Stimulated activated CD8-positive, alpha-beta memory T cell treated with anti-CD3 and anti-CD28 coated beads, Interleukin-4, amount 100 ng/mL, for 1 hour (primary cell): ENCODE measurements at places on chromosomes 5 and 9.

- DNase-seq, result no peak
These were observed 112.5 kb downstream of the VAV2 start for GRCh38 chr9:133879615-133880014.

GRCh38 chr5:106451998-106452397, 1218.7 kb downstream of the EFNA5 start:
- DNase-seq, result no peak

GRCh38 chr9:133505186-133505830, 19.5 kb downstream of the MYMK start:
- DNase-seq, result no peak

DNA sequence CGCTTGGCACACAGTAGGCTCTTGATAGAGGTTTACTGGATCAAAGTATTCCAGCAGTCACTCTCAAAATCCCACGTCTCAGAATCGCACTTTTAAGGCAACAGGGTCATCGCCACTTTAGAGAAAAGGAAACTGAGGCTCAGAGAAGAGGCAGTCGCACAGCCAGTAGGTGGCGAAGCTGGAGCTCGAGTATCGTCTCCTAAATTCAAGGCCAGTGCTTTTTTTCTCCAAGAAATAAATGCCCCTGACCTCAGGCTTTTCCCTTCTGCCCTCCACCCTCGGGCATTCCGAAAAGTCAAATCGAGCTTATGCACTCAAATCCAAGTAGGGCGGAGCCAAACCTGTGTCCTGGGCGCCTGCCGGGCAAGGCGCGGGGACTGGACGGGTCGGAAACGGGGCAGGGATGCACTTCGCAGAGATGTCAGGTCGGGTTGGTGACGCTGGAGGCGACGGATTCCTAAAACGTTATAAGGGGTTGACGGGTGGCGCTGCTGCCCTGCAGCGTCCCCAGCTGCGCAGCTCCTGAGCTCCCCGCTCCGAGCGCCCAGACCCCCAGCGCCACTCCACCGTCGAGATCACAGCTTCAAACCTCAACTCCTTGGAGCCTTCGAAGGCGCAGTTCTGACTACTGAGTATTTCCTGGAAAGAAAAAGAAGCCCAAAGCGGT, 4.7 kb upstream of the FOXB2 start:
- no peak for DNase-seq

DNA sequence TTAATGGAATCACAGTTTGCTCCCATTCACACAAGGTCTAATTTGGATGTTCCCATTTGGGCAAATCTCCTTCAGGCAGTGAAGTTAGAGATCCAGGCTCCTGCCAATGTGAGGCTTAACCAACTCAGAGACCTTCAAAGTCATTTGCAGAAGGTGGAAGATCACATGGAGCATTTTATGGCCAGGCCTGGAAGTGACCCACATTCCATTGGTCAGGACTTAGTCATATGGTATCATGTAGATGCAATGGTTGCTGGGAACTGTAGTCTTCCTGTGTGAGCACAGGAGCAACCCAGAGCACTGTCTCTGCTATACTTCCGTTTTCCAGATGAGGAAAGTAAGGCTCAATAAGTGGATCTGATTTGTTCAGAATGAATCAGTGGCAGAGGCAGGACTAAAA, 292.7 kb upstream of the SMARCA2 start:
- DNase-seq, result no peak

DNA sequence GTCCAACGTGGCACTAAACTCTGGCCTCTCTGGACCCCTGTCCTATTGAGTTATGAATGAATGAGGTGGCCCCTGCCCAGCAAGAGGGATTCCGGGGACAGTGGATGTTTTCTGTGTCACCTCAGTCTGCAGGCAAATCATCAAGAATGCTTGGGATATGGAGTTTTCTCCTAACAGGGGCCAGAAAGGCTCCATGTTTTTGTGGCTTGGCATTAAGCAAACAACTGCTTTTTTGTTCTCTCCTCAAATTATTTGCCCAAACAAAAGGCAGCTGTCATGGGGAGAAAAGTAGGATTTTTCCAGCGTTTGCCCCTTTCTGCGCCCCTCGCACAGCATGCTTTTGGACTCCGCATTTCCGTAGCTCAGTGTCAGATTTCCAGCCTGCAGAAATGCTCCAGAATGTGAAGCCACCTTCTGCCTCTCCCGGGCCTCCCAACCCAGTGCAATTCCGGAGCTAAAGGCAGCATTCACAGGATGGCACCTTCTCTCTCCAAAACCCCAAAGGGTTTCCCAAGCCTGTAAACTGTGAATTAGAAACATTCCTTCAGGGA, 553.3 kb downstream of the CCDC171 start:
- DNase-seq, result no peak

DNA sequence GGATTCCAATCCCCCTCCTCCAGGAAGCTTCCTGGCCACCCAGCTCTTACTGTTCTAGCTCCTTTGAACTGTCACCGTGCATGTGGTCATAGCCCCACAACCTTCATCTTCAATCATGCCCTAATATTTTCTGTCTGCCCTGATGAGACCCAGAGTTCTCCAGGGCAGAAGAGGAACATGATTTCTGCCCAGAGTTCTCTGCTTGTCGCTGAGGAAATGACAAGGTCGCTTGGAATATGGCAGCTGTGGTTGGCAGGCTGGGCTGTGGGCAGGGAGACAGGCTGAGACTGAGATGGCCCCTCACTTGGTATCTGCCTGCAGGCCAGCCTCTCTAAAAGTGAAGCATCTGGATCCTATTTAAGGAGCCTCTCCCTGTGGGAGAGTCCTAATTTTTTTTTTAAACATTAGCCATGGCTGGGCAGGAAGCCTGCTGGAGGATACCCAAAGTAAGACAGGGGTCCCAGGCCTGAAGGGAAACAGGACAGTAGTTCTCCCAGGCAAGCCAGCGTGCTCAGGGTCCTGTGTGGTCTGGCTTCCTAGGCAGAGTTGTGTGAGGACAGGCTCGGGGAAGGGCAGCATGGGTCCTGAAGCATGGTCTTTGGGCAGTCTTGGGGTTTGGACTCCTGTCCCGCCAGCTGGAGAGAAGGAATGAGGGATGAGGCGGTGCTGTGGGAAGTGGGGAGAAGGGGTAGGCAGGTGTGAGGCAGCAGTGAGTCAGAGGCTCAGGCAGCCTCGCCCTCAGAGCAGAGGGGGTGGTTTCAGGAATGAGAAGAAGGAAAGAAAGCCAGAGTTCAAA, 242.1 kb downstream of the FSTL4 start:
- DNase-seq, result no peak

DNA sequence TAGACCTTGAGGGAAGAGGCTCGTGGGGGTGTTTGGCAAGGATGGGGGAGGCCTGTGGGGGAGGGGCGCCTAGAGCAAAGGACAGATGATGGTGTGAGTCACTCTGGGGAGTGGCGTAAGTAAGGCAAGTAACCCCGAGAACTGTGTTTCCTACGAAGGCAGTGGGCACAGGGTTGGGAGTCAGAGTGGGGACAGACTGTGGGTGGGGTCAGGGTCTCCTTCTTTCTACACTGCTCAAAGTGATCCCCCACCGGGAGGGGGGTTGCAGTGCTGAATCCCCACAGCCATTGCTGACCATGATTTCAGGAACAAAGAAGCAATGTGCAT, 136.8 kb downstream of the TENT4A start:
- no peak for DNase-seq

DNA sequence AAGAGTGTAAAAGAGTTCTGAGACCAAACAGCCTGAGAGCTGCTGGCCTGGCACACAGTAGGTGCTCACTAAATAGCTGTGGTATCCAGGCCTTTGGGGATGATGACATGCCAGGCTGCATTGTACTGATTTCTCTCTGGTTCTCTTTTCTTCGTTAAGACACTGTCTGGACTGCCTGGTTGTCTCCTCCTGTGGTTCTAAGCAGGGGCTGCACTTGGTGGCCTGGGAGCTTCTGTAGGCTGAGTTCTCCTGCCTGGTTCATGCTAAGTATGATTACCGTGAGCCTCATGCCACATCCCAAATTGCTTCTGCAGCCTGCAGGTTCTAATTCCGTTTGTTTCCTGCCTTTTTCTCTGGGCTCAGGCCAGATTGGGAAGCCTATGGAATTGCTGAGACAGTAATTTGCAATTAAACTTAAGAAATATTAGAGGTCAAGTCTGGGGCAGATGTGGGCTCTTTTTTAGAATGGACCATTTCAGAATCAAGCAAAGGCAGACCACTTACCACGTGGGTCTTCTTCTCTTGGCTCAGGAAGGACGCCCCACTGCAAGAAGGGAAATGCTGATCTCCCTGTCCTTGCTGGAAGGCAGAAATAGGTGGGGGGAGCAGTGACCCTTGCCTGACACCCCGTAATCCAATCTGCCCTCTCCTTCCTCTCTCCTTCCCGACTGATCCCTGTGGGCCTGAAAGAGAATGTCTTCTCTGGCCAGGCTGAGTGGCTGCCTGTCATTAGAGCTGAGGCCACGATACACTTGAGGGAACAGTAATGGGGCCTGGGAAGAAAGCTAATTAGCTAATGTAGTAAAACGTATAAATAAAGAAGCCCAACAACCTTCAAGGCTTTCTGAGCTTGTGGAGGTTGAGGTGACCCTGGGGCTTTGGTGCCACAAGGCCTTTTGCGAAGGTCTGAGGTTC, 21.9 kb upstream of the BOD1 start:
- DNase-seq, result no peak

GRCh38 chr9:111436571-111436970, 47.6 kb downstream of the ECPAS start:
- DNase-seq, result no peak

DNA sequence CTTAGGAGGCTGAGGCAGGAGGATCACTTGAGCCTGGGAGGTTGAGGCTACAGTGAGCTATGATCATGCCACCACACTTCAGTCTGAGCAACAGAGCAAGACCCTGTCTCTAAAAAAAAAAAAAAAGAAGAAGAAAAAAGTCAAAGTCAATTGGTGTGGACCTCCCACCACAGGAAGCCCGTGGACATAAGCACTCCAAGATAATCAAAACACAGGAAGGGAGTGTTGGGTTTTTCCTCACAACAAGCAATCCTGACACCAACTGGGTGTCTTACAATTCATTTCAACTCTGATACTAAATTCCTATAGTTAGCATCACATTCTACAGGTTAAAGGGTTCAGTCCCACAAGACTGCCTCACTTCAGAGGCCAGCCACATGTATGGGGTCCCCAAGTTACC, 70.7 kb downstream of the PDE6A start:
- no peak for DNase-seq

- no peak for DNase-seq
These were observed 19.8 kb downstream of the ATP6V0E1 start for GRCh38 chr5:173003360-173003759.

- DNase-seq, result no peak
These were observed 27.5 kb downstream of the CCDC152 start for GRCh38 chr5:42784132-42784531.

DNA sequence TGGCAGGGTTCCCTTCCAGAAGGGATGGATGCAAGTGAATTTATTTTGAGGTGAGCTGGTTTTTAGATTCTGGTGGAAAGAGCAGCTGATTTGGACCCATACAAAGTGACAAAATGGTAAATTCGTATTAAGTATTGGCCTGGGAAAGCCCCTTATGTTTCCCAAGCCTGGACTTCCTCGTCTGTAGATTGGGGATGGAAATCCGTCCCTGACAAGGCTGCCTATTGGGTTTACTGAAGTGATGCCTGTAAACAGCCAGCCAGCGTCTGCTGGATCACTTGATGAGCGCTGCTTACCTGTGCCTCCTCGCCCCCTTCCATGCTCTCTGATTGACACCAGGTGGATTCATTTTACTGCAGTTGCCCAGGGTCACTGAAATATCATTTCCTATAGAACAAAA, 233.8 kb downstream of the GADD45G start:
- no peak for DNase-seq

- DNase-seq, result no peak
These were observed 571.2 kb downstream of the EFNA5 start for GRCh38 chr5:107099506-107099905.

DNA sequence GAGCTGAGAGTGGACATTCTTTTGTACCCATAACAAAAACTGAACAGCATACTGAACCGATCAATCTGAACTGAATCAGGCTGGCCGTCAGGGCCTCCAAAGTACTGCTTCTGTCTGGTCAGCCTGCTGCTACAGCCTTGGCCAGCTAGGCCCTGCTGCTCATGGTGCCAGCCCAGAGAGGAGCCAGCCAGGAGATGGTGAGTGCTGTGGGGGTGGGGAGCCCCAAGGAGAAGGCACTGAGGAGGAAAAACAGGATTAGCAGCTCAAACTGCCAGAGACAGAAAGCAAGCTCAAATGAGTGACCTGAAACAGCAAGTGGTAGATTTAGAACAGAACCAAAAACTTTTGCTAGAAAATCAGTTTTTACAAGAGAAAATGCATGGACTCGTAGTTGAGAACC, 23.9 kb downstream of the SRP19 start:
- no peak for DNase-seq

GRCh38 chr9:88821033-88821745, 170.1 kb upstream of the S1PR3 start:
- DNase-seq, result no peak

DNA sequence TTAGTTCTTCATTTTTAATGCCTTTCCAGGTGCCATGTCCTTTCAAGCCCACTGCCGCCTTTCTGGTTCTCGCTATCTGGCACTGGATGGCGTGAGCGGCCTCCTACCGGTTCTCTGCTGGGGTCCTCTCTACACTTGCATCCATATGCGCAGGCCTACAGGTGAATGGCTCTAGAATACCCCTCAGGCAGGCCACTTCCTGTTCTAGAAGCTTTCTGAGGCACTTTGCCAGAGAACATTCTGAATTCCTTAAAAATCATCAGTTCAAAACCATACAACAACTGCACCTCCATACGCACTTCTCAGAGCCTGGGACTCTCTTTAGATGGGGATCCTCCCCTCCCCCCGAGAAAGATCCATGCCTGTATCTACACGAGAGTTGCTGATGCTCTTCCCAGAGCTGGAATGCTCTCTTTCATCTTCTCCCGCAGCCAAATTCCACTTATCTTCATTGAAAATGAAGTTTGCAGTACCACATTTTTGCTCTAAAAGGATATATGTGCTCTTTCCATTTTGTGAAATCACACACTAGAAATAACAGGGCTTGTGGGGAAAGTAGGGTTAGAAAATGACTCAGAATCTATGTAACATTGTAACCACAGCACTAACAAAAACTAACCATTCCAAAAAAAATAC, 1.4 kb upstream of the LHFPL2 start:
- DNase-seq, result no peak

DNA sequence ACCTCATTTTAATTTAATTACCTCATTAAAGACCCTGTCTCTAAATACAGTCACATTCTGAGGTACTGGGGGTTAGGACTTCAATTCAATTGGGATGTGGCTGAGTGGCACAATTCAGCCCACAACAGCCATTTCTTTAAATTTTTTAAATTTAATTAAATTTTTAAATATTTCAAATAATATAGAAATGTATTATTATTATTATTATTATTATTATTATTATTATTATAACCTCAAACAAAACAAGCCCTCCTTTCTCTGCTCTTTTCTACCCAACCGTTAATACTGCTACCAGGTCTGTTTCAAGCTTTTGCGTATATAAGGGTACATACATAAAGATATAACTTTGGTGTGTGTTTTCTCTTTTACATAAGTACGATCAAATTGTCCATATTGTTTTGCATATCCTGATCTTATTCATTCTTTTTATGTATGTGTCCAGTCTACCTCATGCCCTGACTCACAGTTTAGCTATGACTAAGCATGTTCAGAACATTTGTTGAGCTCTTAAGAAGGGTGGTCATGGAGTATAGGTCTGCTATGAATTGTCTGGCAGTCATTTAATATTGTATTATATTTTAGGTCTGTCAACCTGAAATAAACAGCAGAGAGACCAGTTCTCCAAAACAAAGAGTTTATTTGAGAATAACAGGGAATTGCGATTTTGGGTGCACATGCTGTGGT, 16.1 kb upstream of the RAB14 start:
- no peak for DNase-seq
